ENCODE measurements at places on chromosomes 12 and 14. TPM values are rescaled to one million over a fixed set of nuclear protein-coding genes. Genes with fewer than 3 reads are reported as not detected.

The STON2 gene
- 40.4 TPM for total RNA-seq

- no peaks in the 10 kb centered on the region for H3K36me3 ChIP-seq
- no peak overlapping the region for H3K4me3 ChIP-seq
- H3K4me1 ChIP-seq: peaks cover 3% of the 10 kb centered on the region
These were observed 245.4 kb downstream of the DUSP6 start for GRCh38 chr12:89106950-89107349.

GRCh38 chr12:131616043-131616700, 94.7 kb upstream of the SFSWAP start:
- no peak overlapping the region for H3K27ac ChIP-seq
- no peak for DNase-seq
- H3K36me3 ChIP-seq: no peaks in the 10 kb centered on the region
- H3K27me3 ChIP-seq: peaks cover 54% of the 10 kb centered on the region
- H3K4me3 ChIP-seq: no peak overlapping the region
- peaks cover 13% of the 10 kb centered on the region for H3K4me1 ChIP-seq

GRCh38 chr14:39563361-39563760, 131.1 kb upstream of the FBXO33 start:
- no peaks in the 10 kb centered on the region for H3K27me3 ChIP-seq
- no peak overlapping the region for H3K4me3 ChIP-seq
- H3K27ac ChIP-seq: no peak overlapping the region
- H3K4me1 ChIP-seq: no peaks in the 10 kb centered on the region
- no peak for DNase-seq
- H3K36me3 ChIP-seq: no peaks in the 10 kb centered on the region

GRCh38 chr14:81231540-81231939, 10.8 kb upstream of the GTF2A1 start:
- no peak for DNase-seq
- H3K27ac ChIP-seq: peak overlapping the region; percentile 34
- peaks cover 11% of the 10 kb centered on the region for H3K4me1 ChIP-seq
- H3K27me3 ChIP-seq: no peaks in the 10 kb centered on the region
- H3K4me3 ChIP-seq: no peak overlapping the region

DNA sequence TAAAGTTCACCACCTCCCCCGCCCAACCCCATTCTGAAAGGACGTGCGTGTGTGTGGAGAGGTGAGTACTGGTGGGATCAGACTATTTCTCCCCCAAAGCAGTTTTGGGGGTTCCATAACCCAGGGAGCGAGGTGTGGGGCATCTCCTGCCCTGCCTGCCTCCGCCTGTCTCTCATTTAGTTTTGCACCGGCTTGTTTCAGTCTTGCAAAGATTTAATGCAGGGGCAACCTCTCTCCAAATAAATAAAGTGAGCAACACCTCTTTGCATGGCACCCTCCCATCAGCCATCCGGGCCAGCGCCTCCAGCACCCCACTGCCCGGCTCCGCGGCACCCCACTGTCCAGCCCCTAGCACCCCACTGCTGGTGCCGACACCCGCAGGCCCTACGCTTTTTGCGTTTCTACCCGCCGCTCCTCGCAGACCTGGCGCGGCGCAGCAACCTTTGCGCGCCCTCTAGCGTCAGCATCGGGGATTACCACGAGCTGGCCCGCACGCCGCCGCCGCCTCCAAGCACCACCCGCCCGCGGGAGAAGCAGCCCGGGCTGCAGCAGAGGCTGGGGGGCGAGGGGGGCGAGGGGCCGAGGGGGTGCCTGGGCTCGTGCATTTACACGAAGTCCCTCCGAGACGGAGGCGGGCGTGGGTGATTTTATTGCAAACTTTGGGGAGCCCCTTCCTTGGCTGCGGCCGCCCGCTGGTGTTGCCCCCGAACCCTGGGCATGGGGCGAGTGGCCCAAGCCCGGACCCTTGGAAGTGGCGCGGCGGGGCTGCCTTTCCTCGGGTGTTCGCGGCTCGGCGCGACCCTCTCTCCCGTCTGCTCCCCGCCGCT, 55.8 kb upstream of the VRK1 start:
- no peaks in the 10 kb centered on the region for H3K36me3 ChIP-seq
- peaks cover 15% of the 10 kb centered on the region for H3K4me1 ChIP-seq
- H3K27ac ChIP-seq: no peak overlapping the region
- peaks cover 78% of the 10 kb centered on the region for H3K27me3 ChIP-seq
- peak overlapping the region; percentile 83 for H3K4me3 ChIP-seq

DNA sequence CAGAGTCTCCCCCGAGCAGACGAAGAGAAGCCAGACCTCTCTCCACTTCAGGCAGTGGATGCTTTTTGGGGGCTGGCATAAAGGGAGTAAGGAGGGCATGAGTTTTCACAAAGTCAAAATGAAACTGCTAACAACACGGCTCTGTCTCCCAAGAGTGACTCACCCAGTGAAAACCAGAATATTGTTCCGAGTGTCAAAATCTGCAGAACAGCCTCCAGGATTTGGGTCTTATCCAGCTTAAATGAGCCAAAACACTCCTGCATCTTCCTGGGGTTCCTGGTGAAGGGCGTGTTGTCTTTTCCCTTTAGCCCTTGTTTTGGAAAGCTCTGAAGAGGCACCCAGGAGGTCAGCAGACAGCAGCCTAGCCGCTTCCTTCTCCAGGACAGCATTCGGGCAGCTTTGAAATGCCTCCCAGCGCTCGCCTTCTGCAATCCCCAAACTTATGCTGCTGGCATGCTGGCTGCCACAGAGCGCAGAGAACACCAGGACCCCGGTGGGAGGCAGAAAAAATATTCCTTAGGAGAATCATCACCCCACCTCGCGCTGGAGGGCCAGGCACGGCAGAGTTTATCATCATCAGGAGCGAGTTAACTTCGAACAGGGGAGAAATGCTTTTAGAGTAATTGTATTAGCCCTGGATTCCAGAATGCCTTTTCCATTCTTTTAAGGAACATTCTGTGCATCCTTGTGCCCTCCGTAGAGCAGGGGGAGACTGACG, 117.7 kb upstream of the NCOR2 start:
- H3K36me3 ChIP-seq: peaks cover 3% of the 10 kb centered on the region
- H3K4me3 ChIP-seq: peak overlapping the region; percentile 54
- no peaks in the 10 kb centered on the region for H3K27me3 ChIP-seq
- peak overlapping the region; percentile 99 for H3K27ac ChIP-seq

GRCh38 chr14:99757331-99758070, 35.7 kb upstream of the EML1 start:
- H3K27ac ChIP-seq: peak overlapping the region; percentile 91
- H3K4me1 ChIP-seq: peaks cover 30% of the 10 kb centered on the region
- H3K4me3 ChIP-seq: no peak overlapping the region
- H3K36me3 ChIP-seq: no peaks in the 10 kb centered on the region

DNA sequence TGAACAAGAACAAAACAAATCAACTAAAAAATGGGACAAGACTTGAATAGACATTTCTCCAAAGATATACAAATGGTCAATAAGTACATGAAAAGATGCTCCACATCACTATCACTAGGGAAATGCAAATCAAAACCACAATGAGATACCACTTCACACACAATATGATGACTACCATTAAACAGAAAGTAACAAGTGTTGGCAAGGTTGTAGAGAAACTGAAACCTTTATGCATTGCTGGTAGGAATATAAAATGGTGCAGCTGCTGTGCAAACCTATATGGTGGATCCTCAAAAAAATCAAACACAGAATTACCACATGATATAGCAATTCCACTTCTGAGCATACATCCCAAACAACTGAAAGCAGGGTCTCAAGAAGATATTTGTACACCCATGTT, 5.2 kb downstream of the SMAGP start:
- H3K27me3 ChIP-seq: peaks cover 7% of the 10 kb centered on the region
- no peaks in the 10 kb centered on the region for H3K4me1 ChIP-seq
- H3K36me3 ChIP-seq: peaks cover 11% of the 10 kb centered on the region

The PLEKHH1 gene
- total RNA-seq: 40.0 TPM
